ENCODE measurements at places on chromosomes 12 and 14. TPM values are rescaled to one million over a fixed set of nuclear protein-coding genes. Genes with fewer than 3 reads are reported as not detected.

GRCh38 chr12:132554845-132555630 is 55.3 kb downstream of the LRCOL1 start:
- peak; percentile 77 for DNase-seq

Gene TAS2R43
- 10.5 TPM for total RNA-seq

Gene PPP4R3A
- total RNA-seq, result 99.5 TPM

- no peak for DNase-seq
Measured at GRCh38 chr12:100077367-100077766, 65.3 kb downstream of the BLTP3B start.

DNA sequence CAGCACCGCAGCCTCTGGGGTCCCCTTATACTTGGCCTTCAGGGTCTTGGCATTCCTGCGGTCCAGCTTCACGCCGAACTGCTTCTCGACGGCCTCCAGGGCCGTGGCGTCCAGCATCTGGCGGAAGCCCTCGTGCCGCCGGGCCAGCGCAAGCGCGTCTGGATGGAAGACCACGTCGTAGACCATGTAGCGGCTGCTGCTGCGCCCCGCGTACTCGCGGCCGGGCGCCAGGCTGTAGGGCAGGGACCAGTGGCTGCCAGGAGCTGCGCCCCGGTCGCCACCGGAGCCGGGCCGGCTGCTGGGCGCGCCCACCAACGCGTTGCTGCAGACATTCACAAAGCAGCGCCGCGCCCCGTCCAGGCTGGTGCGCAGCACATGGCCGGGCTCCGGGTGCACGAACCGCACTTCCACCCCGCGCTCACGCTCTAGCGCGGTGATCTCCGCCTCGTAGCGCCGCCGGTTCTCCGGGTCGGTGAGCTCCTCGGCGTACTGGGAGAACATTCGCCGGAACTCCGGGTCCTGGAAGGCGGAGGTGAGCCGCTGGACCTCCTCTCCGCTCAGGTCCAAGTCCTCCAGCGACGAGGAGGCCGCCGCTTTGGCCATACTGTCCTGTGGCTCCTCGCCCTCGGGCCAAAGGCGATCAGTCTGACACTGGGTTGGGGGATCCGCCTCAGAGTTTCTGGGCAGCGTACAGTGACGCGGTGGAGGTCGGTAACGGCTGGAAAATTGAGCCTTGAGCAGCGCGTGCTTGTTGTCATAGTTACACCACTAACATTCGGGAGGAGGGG is at the start of gene DNAAF2:
Gene DNAAF2, minus strand, starts transcription at position 698 of the 788 bp plus-strand sequence. Its CDS starts 95 bp downstream, at position 603.
- DNase-seq, result peak; percentile 75

- no peak for DNase-seq
Measured at GRCh38 chr14:76081642-76082041, 70.1 kb upstream of the GPATCH2L start.

Gene E2F7
- total RNA-seq, result 0.91 TPM

DNA sequence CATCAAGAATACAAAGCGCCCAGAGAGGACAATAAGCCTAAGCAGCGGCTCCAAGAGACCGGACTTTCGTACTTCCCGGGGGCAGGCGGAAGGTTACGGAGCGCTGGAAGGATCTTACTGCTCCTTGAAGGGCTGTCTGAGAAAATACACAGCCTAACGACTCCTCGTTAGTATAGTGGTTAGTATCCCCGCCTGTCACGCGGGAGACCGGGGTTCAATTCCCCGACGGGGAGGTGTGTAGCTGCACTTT is 12.1 kb upstream of the TMPO start:
- DNase-seq, result no peak

- DNase-seq, result peak; percentile 96
Measured at GRCh38 chr14:104094709-104095425, 9.4 kb downstream of the ASPG start.

GRCh38 chr12:25876383-25877045 is 82.0 kb upstream of the RASSF8 start:
- DNase-seq, result no peak

Measured in upper lobe of left lung (tissue), 6 donors.